CD4-positive, alpha-beta T cell (primary cell): ENCODE measurements at places on chromosomes 1 and 21.

DNA sequence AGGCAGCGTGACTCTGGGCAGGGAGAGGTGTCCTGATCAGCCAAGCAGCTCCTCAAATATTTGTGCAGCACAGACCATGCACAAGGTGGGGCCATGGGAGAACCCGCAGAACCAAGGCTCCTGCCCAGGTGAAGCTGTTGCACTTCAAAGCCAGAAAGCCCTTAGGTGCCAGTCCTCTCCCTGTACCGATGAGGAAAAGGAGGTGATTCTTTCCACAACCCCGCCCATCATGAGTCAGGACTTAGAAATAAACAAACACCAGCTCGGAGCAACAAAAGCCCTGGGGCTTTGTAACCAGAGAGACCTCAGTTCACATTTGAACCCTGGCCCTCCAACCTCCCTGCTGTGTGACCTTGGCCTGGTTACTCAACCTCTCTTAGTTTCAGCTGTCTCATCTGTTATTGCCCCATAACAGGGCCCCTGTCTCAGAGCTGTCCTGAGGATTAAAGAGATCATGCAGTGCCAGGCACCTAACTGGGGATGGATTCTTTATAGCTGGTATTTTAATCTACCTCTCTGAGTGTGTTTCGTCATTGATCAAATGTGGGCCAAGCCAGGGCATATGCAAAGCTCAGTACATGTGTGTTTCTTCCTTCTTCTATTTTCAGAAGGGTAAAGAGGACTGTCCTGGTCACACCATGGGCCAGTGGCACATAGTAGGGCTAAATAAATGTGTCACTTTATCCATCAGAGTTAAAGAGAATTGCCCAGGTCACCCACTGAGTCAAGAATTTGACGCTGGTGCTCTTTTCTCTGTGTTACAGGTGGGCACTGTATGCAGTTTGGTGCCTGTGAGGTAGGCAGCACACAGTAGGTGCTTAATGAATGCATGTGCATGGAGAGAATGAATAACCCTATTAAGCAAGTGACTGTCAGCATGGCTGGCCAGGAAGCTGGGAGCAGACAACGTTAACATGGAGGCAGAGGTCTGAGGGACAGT lies 1.4 kb downstream of the LDLRAD1 start:
- H3K4me3 ChIP-seq, result no peak overlapping the region
- H3K27ac ChIP-seq, result no peak overlapping the region
- H3K4me1 ChIP-seq, result no peaks in the 10 kb centered on the region
- H3K27me3 ChIP-seq, result no peaks in the 10 kb centered on the region

GRCh38 chr1:179953974-179954492 lies 577 bp upstream of the CEP350 start:
- no peaks in the 10 kb centered on the region for H3K36me3 ChIP-seq
- no peaks in the 10 kb centered on the region for H3K27me3 ChIP-seq
- peak overlapping the region; percentile 87 for H3K4me3 ChIP-seq
- peak overlapping the region; percentile 64 for H3K27ac ChIP-seq

- no peak overlapping the region for H3K27ac ChIP-seq
- no peaks in the 10 kb centered on the region for H3K36me3 ChIP-seq
- DNase-seq, result no peak
- no peak overlapping the region for H3K4me3 ChIP-seq
- H3K27me3 ChIP-seq, result no peaks in the 10 kb centered on the region
Observed at GRCh38 chr1:151515265-151515664, 4.1 kb downstream of the CGN start.

GRCh38 chr1:206833106-206833680 lies 32.2 kb upstream of the IL20 start:
- no peak overlapping the region for H3K27ac ChIP-seq
- no peaks in the 10 kb centered on the region for H3K36me3 ChIP-seq
- no peaks in the 10 kb centered on the region for H3K27me3 ChIP-seq

GRCh38 chr1:110554871-110555801 lies 36.2 kb upstream of the KCNA10 start:
- H3K4me1 ChIP-seq, result peaks cover 11% of the 10 kb centered on the region
- DNase-seq, result peak; percentile 32
- H3K4me3 ChIP-seq, result no peak overlapping the region
- no peak overlapping the region for H3K27ac ChIP-seq
- peaks cover 34% of the 10 kb centered on the region for H3K27me3 ChIP-seq
- no peaks in the 10 kb centered on the region for H3K36me3 ChIP-seq

GRCh38 chr1:115251856-115252255 lies 86.2 kb downstream of the NGF start:
- no peak for DNase-seq
- H3K4me1 ChIP-seq, result no peaks in the 10 kb centered on the region
- no peaks in the 10 kb centered on the region for H3K27me3 ChIP-seq
- H3K36me3 ChIP-seq, result no peaks in the 10 kb centered on the region

DNA sequence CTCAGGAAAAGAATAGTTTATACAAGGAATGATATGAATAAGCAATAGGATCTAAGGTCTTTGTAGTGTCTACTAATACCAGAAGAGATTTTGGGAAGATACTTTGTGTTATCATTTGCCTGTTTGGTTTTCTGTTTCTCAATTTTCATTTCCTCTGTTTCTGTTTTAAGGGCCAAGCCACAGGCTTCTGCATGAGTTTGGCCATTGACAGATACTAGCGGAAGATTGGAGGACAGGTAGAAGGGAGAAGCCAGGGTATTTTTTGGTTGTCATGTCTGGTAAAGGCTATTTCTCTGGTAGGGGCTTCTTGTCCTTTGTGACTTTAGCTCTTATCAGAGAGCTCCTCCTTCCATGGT lies 51.4 kb downstream of the HS2ST1 start:
- DNase-seq, result no peak
- no peak overlapping the region for H3K4me3 ChIP-seq
- H3K4me1 ChIP-seq, result no peaks in the 10 kb centered on the region
- H3K27me3 ChIP-seq, result no peaks in the 10 kb centered on the region

GRCh38 chr1:68384321-68384813 lies 65.4 kb downstream of the RPE65 start:
- H3K27me3 ChIP-seq, result no peaks in the 10 kb centered on the region
- DNase-seq, result no peak
- H3K4me1 ChIP-seq, result no peaks in the 10 kb centered on the region
- H3K27ac ChIP-seq, result no peak overlapping the region
- no peak overlapping the region for H3K4me3 ChIP-seq
- no peaks in the 10 kb centered on the region for H3K36me3 ChIP-seq

- H3K4me1 ChIP-seq, result no peaks in the 10 kb centered on the region
- DNase-seq, result no peak
- H3K27ac ChIP-seq, result no peak overlapping the region
- peaks cover 96% of the 10 kb centered on the region for H3K36me3 ChIP-seq
- no peak overlapping the region for H3K4me3 ChIP-seq
Observed at GRCh38 chr1:236890152-236891056, 95.3 kb downstream of the MTR start.

DNA sequence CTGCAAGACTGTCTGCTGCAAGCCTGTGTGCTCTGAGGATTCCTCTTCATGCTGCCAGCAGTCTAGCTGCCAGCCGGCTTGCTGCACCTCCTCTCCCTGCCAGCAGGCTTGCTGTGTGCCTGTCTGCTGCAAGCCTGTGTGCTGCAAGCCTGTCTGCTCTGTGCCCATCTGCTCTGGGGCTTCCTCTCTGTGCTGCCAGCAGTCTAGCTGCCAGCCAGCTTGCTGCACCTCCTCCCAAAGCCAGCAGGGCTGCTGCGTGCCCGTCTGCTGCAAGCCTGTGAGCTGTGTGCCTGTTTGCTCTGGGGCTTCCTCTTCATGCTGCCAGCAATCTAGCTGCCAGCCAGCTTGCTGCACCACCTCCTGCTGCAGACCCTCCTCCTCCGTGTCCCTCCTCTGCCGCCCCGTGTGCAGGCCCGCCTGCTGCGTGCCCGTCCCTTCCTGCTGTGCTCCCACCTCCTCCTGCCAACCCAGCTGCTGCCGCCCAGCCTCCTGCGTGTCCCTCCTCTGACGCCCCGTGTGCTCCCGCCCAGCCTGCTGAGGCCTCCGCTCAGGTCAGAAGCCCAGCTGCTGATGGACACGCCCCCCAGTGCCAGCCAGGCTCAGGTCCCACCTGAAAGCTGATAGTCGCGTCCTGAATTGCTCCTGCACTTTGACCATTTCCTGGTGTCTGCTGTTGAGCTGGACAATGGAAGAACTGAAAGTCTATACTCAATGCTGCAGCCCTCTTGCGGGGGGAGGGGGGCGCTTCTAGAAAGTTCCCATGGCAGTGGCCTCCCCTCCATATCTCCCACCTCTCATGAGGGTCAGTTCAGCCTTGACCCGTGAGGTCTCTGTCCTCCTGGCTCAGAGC lies 1.2 kb downstream of the KRTAP10-4 start:
- H3K4me1 ChIP-seq, result peaks cover 2% of the 10 kb centered on the region
- no peak overlapping the region for H3K4me3 ChIP-seq
- DNase-seq, result no peak
- H3K27ac ChIP-seq, result no peak overlapping the region

GRCh38 chr1:94411237-94411636 lies 7.0 kb upstream of the ABCD3 start:
- H3K27me3 ChIP-seq, result no peaks in the 10 kb centered on the region
- H3K4me1 ChIP-seq, result no peaks in the 10 kb centered on the region
- H3K36me3 ChIP-seq, result no peaks in the 10 kb centered on the region

GRCh38 chr1:45009956-45010854 lies 919 bp downstream of the HECTD3 start:
- peaks cover 63% of the 10 kb centered on the region for H3K4me1 ChIP-seq
- H3K4me3 ChIP-seq, result peak overlapping the region; percentile 84
- H3K27ac ChIP-seq, result no peak overlapping the region
- H3K27me3 ChIP-seq, result no peaks in the 10 kb centered on the region

- H3K4me1 ChIP-seq, result peaks cover 28% of the 10 kb centered on the region
- no peak overlapping the region for H3K4me3 ChIP-seq
- DNase-seq, result no peak
- H3K27me3 ChIP-seq, result no peaks in the 10 kb centered on the region
- H3K27ac ChIP-seq, result no peak overlapping the region
Observed at GRCh38 chr1:91730801-91731732, 154.9 kb downstream of the TGFBR3 start.

DNA sequence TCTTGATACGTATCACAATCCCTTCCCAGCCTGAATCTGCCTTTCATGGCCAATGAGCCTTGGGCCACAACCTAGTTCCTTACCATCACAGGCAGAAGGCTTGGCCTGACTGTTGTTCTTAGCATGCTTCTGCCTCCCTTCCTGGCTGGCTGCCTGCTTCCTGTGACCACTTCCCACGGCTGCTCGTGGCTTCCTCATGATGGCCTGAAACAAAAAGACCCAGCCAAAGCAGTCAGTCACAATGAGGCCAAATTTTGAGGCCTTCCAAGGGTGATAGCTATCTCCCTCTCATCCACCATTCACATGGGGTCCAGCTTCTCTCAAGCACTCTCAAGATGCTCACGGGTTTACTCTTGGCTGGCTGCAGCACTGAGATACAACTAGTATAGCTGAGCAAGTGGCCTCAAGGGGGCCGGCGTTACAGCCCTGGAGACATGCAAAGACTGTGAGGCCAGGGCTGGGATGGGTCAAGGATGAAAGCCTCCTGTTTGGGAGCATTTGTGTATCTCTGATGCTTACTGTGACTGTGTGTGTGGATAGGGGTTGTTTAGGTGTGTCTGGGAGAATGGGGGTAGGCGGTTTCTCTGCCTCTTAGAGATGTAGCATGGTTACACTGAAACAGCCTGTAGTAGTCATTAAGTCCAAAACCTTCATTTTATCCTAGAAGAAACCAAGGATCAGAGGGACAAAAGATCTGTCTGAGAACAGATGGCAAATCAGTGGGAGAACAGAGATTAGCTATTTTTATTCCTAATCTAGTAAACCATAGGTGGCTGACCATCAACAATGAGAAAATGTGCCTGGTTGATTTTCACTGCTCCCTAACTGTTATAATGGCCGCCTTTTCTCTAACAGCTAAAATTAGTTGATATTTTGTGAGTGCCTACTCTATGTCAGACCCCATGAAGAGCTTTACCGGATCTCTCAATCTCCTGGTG lies 5.4 kb upstream of the TOE1 start:
- no peak overlapping the region for H3K4me3 ChIP-seq
- H3K27me3 ChIP-seq, result no peaks in the 10 kb centered on the region
- no peak for DNase-seq

DNA sequence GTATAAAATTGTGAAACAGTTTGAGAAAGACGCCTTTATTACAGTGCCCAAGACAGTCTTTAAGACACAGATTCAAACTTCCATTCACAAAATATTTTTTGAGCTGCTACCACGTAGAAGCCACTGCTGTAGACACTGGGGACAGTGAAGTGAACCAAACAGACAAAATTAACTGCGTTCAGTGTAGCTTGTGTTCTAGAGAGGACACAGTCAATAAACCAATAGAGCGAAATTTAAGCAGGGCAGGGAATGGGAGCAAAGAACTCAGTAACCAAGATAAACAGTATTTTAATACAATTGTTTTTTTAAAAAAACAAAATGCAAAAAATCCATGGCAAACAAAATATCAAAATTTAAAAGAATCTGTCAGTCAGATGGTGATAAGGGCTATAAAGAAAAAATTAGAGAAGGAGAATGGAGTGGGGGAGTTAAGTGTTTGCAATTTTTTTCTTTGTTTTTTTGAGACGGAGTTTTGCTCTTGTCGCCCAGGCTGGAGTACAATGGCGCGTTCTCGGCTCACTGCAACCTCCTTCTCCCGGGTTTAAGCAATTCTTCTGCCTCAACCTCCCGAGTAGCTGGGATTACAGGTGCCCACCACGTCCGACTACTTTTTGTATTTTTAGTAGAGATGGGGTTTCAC lies 719 bp upstream of the PARS2 start:
- H3K4me3 ChIP-seq, result peak overlapping the region; percentile 49
- H3K4me1 ChIP-seq, result peaks cover 8% of the 10 kb centered on the region
- DNase-seq, result no peak
- H3K27me3 ChIP-seq, result no peaks in the 10 kb centered on the region
- H3K36me3 ChIP-seq, result no peaks in the 10 kb centered on the region
- H3K27ac ChIP-seq, result peak overlapping the region; percentile 71

DNA sequence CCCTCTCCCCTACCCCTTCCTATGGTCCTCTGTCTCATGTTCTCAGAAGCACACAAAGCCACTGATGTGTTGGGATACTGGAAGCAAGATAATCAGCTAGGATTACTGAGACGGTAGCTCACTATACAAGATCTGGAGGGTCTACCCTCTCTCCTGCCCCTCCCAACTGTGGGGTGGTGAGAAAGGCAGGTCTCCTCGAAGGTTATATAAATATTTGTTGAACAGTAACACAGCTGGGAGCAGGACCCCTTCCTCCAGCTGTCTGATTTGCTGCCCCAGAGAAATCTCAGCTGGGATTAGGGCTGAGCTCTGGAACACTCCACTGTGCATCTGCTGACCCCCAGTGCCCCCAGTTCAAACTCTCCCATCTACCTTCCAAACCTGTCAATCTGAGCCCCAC lies 94.2 kb upstream of the IPO9 start:
- no peak overlapping the region for H3K4me3 ChIP-seq
- H3K4me1 ChIP-seq, result peaks cover 11% of the 10 kb centered on the region
- H3K36me3 ChIP-seq, result no peaks in the 10 kb centered on the region
- peaks cover 4% of the 10 kb centered on the region for H3K27me3 ChIP-seq
- no peak overlapping the region for H3K27ac ChIP-seq
- DNase-seq, result no peak

GRCh38 chr1:82880506-82880905 lies 1079.8 kb downstream of the ADGRL2 start:
- DNase-seq, result no peak
- no peak overlapping the region for H3K27ac ChIP-seq
- no peak overlapping the region for H3K4me3 ChIP-seq
- H3K27me3 ChIP-seq, result no peaks in the 10 kb centered on the region
- no peaks in the 10 kb centered on the region for H3K36me3 ChIP-seq

- H3K27me3 ChIP-seq, result no peaks in the 10 kb centered on the region
- H3K4me1 ChIP-seq, result no peaks in the 10 kb centered on the region
- no peaks in the 10 kb centered on the region for H3K36me3 ChIP-seq
- no peak for DNase-seq
- no peak overlapping the region for H3K27ac ChIP-seq
Observed at GRCh38 chr21:18164933-18165332, 79.7 kb upstream of the CHODL start.
